ENCODE measurements at places on chromosomes 13 and 19.
A peak's percentile ranks its signal among the peaks of the same experiment; 100 is the strongest.

DNA sequence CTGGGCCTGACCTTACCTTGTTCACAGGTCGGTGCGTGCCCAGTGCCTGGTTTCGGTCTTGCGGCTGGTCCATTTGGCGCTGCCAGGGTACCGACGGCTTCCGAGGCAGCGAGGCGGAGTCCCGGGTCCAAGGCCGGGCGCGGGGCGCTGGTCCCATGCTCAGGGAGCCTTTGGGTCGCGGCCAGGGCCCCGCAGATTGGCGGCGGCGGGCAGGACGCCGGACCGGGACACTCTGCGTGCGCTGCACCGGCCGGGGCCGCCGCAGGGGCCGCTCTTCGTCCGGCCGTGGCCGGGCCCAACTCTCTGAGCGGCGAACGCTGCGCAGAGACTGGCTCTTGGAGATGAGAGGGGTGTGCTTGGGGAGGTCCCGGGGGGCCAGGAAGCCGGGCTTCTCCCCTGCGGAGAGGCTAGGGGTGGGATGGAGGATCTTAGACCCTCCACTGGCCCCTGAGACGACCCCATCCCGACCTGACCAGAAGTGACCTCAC, 3.4 kb upstream of the WIZ start:
- no peak for DNase-seq

- DNase-seq, result no peak
Observed at GRCh38 chr13:74570046-74570445, 435.8 kb upstream of the KLF12 start.

DNA sequence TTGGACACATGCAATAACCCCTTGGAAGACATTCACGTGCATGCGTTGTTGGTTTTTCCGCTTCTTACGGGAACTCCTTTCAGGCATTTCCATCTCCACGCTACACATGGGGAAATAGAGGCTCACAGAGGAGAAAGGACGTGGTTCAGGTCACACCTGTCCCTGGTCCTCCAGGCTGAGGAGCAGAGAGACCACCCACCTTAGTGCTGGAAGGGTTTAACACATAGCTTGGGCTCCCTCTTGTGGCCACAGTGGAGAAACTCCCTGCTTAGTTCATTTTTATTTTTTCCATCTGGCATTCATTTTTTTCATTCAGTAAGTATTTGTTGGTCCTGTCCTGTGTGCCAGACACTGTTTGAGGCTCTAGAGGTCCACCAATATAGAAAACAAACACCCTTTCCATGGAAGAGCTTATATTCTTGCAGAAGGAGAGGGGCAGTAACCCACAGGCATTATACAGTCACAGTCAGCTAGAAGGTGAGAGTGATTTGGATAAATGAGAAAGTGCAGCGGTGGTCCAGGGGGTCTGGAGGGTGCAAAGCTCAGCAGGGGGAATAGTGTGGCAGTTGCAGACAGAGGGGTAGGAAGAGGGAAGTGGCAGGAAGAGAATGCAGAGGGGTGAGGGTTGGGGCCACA, 24.2 kb upstream of the TTYH1 start:
- DNase-seq, result peak; percentile 76

DNA sequence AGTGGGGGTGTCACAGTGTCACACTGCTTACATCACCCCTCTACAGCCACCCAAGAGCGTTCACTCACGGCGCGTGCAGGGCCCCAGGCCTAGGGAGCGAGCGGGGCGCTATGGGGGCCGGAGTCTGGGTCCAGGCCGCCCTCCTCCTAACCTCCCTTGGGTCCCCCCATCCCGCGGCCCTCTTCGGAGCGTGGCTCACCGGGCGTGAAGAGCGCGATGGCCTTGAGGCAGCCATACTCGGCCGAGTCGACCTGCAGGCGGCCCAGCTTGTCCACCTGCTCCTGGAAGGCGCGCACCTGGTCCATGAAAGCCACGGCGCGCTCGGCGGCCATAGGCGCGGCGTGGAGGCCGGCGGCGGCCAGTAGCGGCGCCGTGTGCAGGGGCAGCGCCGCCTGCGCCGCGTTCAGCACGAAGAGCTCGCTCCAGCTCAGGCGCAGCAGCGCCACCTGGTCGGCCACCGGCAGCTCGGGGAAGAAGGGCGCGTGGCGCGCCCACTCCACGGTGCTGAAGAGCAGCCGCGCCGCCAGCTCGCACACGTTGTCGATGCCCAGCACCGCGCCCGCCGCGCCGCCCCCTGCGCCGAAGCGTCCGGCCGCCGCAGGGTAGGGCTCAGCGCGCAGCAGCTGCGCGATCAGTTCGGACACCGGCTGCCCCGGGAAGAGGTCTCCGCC, 9.4 kb downstream of the OCEL1 start:
- peak; percentile 78 for DNase-seq

DNA sequence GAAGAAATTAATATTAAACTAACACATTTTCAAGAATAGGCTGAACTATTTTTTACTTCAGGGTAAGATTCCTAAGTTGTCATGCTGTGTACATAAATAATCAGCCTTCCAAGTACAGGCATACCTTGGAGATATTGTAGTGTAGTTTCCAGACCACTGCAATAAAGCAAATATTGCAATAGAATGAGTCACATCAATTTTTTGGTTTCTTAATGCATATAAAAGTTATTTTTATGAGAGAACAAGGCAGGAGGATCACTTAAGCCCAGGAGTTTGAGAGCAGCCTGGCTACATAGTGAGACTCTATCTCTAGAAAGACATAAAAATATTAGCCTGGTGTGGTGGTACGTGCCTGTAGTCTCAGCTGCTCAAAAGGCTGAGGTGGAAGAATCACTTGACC, 511.5 kb downstream of the UQCRFS1 start:
- DNase-seq, result no peak

GRCh38 chr19:49475995-49476880, 2.2 kb downstream of the FLT3LG start:
- DNase-seq, result peak; percentile 75

GRCh38 chr13:97568850-97569249, 134.9 kb downstream of the RAP2A start:
- DNase-seq, result no peak

DNA sequence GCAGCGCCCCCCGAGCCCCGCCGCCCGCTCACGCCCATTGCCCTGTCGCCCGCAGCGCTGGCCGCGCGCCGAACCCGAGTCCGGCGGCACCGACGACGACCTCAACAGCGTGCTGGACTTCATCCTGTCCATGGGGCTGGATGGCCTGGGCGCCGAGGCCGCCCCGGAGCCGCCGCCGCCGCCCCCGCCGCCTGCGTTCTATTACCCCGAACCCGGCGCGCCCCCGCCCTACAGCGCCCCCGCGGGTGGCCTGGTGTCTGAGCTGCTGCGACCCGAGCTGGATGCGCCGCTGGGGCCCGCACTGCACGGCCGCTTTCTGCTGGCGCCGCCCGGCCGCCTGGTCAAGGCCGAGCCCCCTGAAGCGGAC, 518 bp downstream of the KLF2 start:
- no peak for DNase-seq

DNA sequence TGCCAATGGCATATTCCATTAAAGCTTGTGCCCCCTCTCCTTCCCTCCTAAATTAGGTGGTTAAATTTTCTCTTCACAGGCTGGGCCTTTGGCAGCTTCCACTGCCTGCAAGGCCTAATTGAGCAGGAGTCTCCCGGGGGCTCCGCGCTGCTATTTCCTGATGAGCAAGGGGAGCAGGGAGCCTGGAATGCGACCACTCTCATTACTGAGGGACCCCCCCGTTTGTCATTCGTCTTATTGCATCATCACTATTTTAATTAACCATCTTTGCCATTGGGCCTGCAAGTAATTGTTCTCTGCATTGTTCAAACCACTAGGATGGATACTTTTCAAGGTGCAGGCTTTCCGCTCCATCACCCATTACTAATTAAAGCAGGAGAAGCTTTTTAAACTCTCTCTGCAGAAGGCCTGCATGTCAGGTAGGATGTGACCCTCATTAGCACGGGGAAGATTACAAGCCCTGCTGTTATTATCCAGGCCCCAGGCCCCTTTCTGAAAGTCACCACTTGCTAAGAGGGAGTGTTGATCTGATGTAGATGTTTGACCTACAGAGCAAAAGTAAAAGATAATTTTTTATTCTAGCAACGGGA, 142.3 kb downstream of the OXGR1 start:
- no peak for DNase-seq

DNA sequence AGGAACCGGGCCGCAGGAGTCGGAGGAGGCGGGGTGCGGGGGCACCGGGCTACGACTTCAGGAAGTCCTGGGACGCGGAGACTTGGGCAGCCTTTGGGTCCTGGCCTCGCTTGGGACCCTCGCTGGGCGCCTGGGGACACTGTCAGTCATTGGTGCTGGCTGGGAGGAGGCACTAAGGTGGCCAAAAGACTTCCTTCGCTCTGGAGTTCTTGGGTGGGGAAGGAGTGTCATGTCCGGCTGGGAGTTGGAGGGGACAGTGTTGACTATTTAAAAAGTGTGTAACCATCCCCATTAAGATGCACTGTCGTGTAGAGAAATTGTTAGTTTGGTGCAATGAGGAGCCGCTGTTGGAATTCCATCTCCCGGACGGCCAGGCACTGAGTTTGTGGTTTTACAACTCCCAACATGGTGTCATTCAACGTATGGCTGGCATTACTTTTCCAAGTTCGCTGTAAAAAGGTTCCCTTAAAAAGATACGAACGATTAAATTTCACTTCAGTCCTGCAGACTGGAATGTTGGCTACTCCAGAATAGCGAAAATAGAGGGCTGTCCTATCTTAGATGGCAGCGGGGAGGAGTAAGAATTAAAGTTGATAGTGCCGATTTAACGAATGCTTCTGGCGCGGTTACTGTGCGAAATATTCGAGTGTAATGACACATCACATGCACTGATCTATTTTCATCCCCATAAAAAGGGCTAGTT, 776 bp downstream of the DNAJC3 start:
- no peak for DNase-seq

- DNase-seq, result no peak
Observed at GRCh38 chr13:79413521-79413920, 7.5 kb upstream of the RBM26 start.

GRCh38 chr19:46065486-46066071, 24.8 kb upstream of the IGFL4 start:
- no peak for DNase-seq

- no peak for DNase-seq
Observed at GRCh38 chr13:113625965-113626721, 31.9 kb downstream of the ATP4B start.

- DNase-seq, result no peak
Observed at GRCh38 chr19:29014857-29015436, 198.0 kb downstream of the UQCRFS1 start.

DNA sequence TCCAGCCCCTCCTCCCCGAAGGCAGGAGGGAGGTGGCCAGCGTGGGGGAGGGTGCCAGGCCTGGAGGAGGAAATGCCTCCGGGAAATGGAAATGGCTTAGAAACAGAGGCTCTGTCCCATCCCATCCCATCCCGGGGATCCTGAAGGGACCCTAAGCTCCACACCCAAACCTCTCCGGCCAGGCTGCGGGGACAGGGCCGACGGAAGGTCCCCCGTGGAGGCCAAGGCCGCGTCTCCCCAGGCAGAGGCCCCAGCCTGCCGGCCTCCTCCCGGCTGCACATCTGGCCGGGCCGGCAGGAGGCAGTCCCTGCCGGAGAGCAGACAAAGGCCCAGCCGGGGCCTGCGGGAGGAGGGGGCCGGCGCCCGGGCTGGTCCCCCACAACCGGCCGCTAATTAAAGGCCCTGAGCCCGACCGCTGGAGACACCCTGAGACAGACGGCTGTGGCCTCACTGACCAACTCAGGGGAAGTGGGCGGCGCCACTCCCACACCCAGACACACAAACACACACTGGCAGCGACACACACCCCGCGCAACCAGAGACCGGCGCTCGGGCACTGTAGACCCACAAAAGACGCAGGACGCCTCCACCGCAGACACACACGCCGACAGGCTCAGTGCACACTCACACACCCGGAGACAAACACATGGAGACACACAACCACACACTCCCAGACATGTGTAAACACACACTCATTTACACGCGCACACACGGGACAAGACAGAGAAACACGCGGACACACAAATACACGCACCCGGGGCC, 1.1 kb downstream of the ADAMTS10 start:
- DNase-seq, result no peak

GRCh38 chr13:109787135-109787954, 962 bp upstream of the IRS2 start:
- DNase-seq, result peak; percentile 21

DNA sequence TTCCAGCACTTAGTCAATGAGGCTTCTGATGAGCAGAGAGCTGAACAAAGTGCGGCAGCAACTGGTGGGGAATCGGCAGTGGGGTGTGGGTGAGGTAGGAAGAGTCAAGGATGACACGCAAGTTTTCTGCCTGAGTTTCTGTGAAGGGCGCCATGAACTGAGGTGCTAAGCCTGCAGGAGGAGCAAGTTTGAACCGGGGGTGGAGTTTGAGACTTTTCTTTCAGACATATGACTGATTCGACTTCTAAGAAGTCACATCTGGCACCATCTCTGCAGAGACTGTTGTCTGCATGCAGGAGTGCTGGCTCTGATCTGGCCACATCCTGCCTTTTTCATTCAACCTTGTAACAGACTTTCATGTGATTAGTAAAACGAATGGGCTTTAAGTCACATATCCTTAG, 14.8 kb upstream of the GPI start:
- DNase-seq, result peak; percentile 73

DNA sequence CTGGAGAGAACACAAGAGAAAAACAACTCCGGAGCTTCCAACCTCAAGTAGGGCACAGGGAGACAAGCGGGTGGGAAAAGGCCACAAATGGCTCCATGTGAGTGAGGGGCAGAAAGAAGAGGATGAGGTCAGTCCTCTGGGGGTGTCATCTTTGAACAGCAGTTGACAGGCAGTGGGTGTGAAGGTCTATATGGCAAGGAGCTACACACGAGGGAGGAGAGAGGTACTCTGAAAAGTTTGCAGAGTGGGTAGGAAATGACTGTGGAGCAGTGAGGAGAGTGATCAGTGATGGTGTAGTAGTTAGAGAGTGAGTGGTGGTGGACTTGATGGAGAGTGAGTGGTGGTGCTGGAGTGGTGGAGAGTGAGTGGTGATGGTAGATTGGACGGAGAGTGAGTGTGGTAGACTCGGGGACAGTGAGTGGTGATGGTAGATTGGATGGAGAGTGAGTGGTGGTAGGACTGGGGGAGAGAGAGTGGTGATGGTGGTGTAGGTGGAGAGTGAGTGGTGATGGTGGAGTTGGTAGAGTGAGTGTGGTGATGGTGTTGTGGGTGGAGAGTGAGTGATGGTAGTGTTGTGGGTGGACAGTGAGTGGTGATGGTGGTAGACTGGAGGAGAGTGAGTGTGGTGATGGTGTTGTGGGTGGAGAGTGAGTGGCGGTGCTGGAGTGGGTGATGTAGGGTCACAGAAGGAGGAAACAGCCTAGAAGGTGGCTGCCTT, 4.0 kb downstream of the TFDP1 start:
- DNase-seq, result no peak

GRCh38 chr19:29815231-29815630, 3.4 kb downstream of the CCNE1 start:
- no peak for DNase-seq

- DNase-seq, result peak; percentile 23
Observed at GRCh38 chr19:51016798-51017683, 2.5 kb downstream of the KLK10 start.

All from CD4-positive, alpha-beta T cell treated with Interleukin-1 beta for 1 hour (primary cell).